ENCODE measurements at places on chromosomes 2 and 18. TPM values are rescaled to one million over a fixed set of nuclear protein-coding genes. Genes with fewer than 3 reads are reported as not detected.

DNA sequence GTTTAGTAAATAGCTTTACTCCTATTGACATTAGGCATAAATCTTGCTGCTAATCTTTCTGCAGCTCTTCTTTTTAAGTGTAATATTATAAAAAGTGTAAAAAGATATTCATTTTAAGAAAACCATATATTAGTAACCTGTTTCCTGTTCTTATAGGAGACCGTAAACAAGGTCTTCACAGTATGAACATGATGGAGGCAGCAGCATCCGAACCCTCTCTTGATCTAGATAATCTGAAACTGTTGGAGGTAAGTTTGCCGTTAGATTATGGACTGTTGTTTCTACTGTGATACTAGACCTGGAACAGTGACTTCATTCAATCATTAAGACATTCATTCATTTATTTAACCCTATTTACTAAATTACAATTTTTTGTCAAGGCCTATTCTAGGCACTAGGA, 120.0 kb upstream of the FAM117B start:
- no peak overlapping the region for H3K27ac ChIP-seq
- no peak for DNase-seq
- H3K4me1 ChIP-seq = no peaks in the 10 kb centered on the region
- H3K36me3 ChIP-seq = peaks cover 12% of the 10 kb centered on the region

DNA sequence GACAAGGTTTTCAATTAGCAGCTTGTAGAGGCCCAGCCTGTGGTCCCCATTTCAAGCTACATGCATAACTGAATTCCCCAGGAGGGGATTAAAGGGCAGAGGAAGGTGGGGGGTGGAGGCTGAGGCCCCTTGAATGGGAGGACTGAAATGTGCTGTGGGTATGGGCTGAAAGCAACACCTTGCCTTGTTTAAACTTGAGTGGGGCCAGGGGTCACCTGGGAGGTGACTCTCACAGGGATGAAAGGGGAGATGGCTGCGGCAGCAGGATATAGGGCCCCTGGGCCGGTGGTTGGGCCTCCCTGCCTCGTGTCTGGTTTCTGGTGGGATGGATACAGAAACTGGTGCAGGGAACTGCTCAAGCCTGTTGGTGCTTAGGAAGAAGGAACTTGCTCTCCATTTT, 225.9 kb upstream of the SPRED2 start:
- DNase-seq = no peak
- H3K4me3 ChIP-seq = no peak overlapping the region
- no peak overlapping the region for H3K27ac ChIP-seq
- H3K36me3 ChIP-seq = no peaks in the 10 kb centered on the region
- peaks cover 3% of the 10 kb centered on the region for H3K4me1 ChIP-seq

- no peak overlapping the region for H3K4me3 ChIP-seq
- no peak overlapping the region for H3K27ac ChIP-seq
- no peaks in the 10 kb centered on the region for H3K4me1 ChIP-seq
- no peaks in the 10 kb centered on the region for H3K27me3 ChIP-seq
These were observed 182.4 kb downstream of the CDH2 start for GRCh38 chr18:27994571-27994970.

DNA sequence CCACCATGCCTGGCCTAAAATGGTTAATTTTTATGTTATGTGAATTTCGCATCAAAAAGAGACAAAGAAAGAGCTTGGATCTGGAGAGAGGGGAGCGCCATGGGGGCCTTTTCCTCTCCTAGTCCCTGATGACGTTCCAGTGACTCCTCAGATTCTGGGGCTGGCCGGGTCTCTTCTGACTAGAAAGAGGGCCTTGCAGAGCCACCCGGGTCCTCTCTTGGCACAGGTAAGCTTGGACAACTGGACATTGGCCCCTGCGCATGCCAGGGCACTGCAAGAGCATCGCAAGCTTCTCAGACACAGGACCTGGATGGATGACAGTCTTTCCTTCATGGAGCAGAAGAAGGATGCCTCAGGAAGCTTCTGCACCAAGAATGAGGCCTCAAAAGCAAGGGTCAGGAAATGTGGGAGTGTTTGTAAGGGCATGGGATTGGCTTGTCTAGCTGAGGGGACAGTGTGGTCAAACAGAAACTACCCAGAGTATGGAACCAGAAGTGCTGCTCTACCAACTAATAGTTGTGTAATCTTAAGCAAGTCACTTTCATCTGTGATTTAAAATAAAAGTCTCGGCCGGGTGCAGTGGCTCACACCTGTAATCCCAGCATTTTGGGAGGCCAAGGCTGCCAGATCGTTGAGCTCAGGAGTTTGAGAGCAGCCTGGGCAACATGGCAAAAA, 35.2 kb downstream of the FOSL2 start:
- no peaks in the 10 kb centered on the region for H3K27me3 ChIP-seq
- no peak for DNase-seq

GRCh38 chr2:101478181-101479001, 3.5 kb upstream of the RFX8 start:
- peaks cover 3% of the 10 kb centered on the region for H3K4me1 ChIP-seq
- no peak overlapping the region for H3K4me3 ChIP-seq
- no peaks in the 10 kb centered on the region for H3K27me3 ChIP-seq
- no peak overlapping the region for H3K27ac ChIP-seq
- DNase-seq = no peak

DNA sequence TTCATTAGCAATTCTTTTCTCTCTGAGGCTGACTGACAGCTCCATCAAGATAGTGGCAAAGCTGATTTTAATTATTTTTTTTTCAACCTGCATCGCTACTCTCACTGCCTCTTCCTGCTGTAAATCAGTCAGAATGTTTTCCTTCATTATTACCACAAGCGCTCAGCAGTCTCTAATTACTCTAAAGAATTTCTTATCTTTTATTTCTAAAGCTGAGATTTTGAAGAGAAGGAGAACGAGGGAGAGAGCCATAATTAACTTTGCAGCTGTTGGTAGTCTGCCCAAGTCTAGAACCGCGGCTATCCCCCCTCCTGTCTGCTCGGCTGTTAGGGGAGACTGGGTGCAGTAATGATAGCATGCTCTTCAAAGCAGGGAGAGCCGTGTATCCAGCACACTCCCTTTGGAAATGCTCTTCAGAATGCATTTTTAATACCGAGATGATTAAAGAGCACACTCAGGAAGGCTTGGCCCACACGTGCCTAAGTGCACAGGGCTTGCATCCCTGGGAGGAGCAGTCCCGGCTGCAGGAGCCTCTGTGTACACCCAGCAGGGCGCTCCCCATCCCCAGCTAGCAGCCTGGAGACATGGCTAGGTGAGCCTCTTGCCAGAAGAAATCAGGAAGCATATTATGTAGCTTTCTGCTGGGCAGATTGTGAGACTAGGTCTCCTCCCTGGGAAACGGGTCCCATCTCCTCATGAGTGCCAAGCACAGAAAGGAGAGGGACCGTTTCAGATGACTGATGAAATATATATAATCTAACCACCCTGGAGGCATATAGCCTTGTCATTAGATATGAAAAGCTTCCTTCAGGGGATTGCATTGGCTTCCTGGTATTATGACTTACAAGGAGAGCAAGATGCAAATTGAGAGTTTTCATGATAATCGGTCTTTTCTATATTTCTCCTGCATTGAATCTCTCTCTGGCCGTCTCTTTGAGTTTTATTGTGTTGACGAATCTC, 555.2 kb downstream of the CMPK2 start:
- no peak for DNase-seq
- no peak overlapping the region for H3K4me3 ChIP-seq
- H3K4me1 ChIP-seq = no peaks in the 10 kb centered on the region

GRCh38 chr2:28748176-28748575, 3.5 kb upstream of the PPP1CB start:
- no peaks in the 10 kb centered on the region for H3K4me1 ChIP-seq
- H3K4me3 ChIP-seq = no peak overlapping the region
- no peak overlapping the region for H3K27ac ChIP-seq

GRCh38 chr2:173823543-173823939, 141.6 kb downstream of the SP3 start:
- H3K27me3 ChIP-seq = no peaks in the 10 kb centered on the region
- no peak for DNase-seq
- no peak overlapping the region for H3K4me3 ChIP-seq

DNA sequence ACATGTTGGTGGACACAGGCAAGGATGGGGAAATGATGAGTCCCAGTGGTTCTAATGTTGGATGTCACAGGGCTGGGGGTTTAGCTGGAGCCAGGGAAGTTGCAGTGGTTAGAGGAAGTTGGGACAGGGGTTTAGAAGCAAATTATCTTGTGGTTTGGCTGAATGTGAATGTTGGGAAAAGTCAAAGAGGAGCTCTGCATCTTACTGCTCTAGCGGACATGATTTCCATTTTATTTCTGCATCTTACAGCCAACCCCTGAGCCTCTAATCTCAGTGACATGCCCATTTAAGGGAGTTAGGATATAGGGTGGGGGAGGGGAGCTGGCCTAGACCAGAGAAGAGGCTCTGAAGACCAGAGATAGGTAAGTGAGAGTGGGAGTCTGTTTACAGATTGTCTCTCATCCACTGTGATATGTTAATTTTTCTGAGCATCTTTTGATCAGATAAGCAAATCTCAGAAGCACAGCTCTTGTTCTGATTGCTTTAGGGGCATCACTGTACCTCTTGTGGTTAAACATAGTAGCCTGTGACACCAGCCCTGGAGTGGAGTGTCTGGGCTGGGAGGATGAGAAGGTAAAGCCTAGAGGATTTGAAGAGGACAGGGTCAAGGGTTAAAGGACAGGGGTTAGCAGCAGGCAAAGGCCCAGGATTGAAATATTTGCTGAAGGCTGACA, 43.6 kb downstream of the SETBP1 start:
- H3K4me3 ChIP-seq = no peak overlapping the region
- H3K36me3 ChIP-seq = no peaks in the 10 kb centered on the region
- no peak for DNase-seq
- H3K27me3 ChIP-seq = no peaks in the 10 kb centered on the region
- peaks cover 8% of the 10 kb centered on the region for H3K4me1 ChIP-seq

GRCh38 chr2:19982268-19982667, 7.6 kb downstream of the WDR35 start:
- no peak overlapping the region for H3K4me3 ChIP-seq
- DNase-seq = no peak
- H3K27ac ChIP-seq = no peak overlapping the region

- no peak overlapping the region for H3K27ac ChIP-seq
- H3K4me1 ChIP-seq = no peaks in the 10 kb centered on the region
- no peaks in the 10 kb centered on the region for H3K36me3 ChIP-seq
- H3K27me3 ChIP-seq = no peaks in the 10 kb centered on the region
These were observed 84.4 kb upstream of the DYNAP start for GRCh38 chr18:54506516-54507261.

GRCh38 chr18:7273301-7273921, 42.5 kb downstream of the LRRC30 start:
- no peaks in the 10 kb centered on the region for H3K27me3 ChIP-seq
- DNase-seq = no peak
- H3K36me3 ChIP-seq = no peaks in the 10 kb centered on the region
- H3K27ac ChIP-seq = no peak overlapping the region

GRCh38 chr2:102391565-102391964, 31.4 kb upstream of the IL18RAP start:
- no peak for DNase-seq
- H3K27ac ChIP-seq = no peak overlapping the region
- no peaks in the 10 kb centered on the region for H3K27me3 ChIP-seq
- no peaks in the 10 kb centered on the region for H3K36me3 ChIP-seq
- H3K4me1 ChIP-seq = no peaks in the 10 kb centered on the region
- no peak overlapping the region for H3K4me3 ChIP-seq

GRCh38 chr2:101622210-101623030, 75.1 kb upstream of the MAP4K4 start:
- no peak for DNase-seq
- no peaks in the 10 kb centered on the region for H3K4me1 ChIP-seq
- no peak overlapping the region for H3K4me3 ChIP-seq
- no peaks in the 10 kb centered on the region for H3K36me3 ChIP-seq
- no peaks in the 10 kb centered on the region for H3K27me3 ChIP-seq

DNA sequence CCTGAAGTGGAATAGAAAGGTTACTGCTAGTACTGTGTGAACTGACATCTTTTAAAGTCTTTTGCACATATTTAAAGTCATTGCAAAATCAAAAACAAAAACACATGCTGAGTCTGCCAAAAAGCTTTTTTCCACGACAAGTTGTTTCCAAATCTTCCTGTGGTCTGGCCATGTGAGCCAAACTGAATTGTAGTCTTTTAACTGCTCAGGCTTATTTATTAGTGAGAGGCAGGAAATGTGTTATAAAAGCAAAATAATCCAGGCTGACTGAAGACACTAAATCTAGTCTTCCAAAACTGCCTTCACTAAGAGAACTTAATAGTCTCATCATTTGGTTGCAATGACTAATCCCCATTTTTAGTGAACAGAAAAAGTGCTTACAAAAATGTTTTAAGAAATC, 2.3 kb downstream of the KRCC1 start:
- no peaks in the 10 kb centered on the region for H3K36me3 ChIP-seq
- H3K27ac ChIP-seq = no peak overlapping the region
- H3K27me3 ChIP-seq = no peaks in the 10 kb centered on the region

DNA sequence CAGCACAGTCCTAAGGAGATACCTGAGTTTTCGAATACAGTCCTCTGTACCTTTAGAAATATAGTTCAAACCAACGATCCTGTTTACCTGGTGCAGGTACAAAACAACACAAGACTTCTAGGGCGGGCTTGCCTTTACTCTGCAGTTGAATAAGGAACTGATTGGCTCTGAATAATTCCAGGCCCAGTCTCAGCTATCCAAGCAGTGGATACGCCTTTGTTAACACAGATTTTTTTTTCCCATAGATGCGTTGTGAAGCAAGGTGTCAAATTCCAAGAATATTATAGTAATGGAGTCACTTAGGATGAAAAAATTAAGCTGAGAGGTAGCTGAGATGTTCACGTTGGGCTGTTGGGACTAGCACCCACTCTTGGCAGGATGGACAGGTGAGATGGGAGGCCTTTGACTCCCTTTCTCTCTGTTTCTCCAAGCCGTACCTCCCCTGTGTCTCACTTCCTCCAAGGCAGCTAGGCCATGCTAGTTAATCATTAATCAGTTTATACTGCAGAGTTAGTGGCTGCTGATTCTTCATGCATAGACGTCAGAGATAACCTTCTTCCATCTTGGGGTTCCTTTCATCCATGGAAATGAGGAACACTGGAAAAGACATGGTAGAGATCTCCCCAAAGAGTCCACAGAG, 380.8 kb upstream of the ACVR2A start:
- no peak overlapping the region for H3K4me3 ChIP-seq
- H3K27ac ChIP-seq = no peak overlapping the region
- no peaks in the 10 kb centered on the region for H3K36me3 ChIP-seq
- H3K4me1 ChIP-seq = peaks cover 4% of the 10 kb centered on the region

Gene MEP1B
- not detected for total RNA-seq

Gene ANKAR
- total RNA-seq = 1.5 TPM

Gene FIGN
- total RNA-seq = 22.8 TPM

Gene SGPP2
- total RNA-seq = not detected

Gene SLC20A1
- total RNA-seq = 106 TPM

Gene SS18
- total RNA-seq = 83.5 TPM

Gene DAW1
- total RNA-seq = 0.84 TPM

Gene ANKRD12
- total RNA-seq = 40.9 TPM

Gene GREB1
- 41.7 TPM for total RNA-seq

Gene GALNT5
- total RNA-seq = 0.06 TPM
